ENCODE measurements at places on chromosomes 2 and 18.

- no peak for DNase-seq
These were observed 59.3 kb downstream of the MYL12B start for GRCh38 chr18:3321133-3321812.

DNA sequence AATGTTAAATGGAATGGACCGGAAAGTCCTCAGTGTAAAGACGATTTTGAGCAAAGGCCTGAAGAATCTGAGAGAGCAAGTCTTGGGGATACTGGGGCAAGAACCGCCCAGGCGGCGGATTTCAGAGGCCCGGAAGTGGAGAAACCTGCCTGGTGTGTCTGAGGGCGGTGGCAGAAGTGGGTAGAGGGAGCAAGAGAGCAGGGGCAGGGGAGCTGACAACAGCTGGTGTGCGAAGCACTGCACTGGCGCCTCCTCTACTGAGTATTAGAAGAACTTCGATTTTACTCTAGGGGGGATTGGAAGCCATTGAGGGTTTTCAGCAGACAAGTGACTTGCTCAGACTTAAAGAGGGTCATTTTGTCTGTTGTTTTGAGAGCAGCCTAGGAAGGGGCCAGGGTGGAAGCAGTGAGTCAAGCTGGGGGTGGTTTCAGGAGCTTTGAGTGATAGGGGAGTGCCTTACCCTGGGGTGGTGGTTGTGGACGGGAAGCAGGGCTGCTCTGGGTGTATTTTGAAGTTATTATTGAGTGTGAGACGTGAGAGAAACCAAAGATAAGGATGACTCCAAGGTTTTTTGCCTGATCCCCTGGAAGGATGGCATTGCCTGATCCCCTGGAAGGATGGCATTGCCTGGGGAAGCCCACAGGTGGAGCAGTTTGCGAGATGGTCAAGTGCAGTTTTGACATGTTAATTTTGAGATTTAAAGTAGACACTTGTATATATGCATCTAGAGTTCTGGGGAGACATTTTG lies 52.5 kb downstream of the ZNF236 start:
- DNase-seq: no peak

- DNase-seq: no peak
These were observed 23.7 kb upstream of the SPP2 start for GRCh38 chr2:234026693-234027254.

DNA sequence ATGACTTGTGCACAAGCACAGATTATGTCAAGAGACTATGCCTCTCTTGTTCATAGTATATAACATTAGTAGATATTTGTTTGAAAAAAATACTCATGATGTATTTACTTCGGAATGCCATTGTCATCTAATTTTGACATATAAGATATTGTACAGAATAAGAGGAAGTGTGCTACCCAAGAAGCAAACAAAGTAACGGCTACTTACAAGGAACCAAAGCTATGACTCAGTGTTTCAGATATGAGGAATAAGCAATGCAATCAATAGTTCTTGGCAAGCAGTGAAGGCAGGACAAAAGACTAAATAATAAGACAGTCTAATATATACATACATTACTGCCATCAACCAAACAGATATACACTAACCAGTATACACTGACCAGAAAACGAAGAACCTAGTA lies 256.3 kb downstream of the CCDC178 start:
- no peak for DNase-seq

DNA sequence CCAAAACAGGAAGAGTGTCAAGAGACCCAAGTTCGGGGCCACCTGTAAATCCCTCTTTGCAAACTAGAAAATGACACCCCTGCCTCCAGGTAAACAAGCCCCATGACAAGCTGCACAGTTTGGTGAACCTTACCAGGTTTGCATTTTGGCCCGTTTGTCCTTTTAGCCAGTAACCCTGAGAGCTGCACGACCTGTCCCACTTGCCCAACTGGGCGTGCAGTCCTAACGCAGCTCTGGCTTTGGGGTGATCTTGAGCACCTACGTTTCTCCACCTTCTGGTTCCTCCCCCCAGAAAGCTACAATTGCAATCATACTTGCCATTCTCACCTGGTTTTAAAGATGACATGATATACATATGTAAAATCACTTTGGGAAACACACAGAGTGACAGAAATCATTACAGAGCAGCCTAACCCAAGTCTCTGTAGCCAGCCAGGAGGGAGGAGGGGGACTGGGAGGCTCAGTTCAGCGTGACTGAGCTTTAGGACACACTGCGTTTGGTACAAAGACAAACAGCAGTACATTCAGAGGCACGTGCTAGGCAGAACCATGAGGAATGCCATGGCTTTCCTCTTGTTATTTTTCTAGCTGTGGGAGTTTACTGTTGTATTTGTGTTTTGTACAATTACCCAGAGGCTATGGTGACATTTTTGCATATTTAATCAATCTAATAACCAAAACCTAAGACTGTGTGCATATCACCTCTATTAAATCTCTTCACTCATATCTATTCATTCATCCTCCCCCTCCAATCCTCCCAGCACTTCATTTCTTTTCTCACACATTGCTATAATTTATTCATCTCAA lies 304.0 kb downstream of the IRS1 start:
- DNase-seq: no peak

DNA sequence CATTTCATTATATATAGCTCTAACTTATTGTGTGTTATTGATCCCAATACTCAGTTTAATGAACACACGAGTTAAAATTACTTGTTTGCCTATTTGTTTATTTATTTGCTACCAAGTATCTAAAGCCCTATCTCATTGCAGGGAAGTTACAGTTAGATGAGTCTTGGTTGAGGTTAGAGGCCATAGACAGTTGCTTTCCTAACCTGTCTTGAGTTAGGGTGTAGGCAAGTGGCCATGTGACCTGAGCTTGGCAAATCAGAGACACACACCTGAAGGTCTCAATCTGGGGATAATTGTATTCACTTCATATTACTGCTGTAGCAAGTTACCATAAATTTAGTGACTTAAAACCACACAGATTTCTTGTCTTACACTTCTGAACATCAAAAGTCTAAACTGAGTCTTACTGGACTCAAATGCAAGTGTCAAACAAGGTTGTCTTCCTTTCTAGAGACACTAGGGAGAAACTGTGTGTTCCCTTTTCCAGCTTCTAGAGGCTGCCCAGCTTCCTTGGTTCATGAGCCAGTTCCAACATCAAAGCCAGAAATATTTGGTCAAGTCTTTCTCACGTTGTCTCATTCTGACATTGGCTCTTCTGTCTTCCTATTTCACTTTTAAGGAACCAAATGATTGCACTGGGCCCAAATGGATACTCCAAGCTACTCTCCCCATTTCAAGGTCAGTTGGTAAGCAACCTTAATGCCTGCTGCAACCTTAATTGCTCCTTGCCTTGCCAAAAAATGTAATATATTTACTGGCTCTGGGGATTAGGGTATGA lies 39.7 kb downstream of the COL3A1 start:
- no peak for DNase-seq

- no peak for DNase-seq
These were observed 1.2 kb upstream of the BIN1 start for GRCh38 chr2:127108090-127108523.

- no peak for DNase-seq
These were observed 690.4 kb upstream of the NRXN1 start for GRCh38 chr2:51722311-51722710.

GRCh38 chr2:74004212-74005182 lies 19.8 kb downstream of the TET3 start:
- DNase-seq: no peak

DNA sequence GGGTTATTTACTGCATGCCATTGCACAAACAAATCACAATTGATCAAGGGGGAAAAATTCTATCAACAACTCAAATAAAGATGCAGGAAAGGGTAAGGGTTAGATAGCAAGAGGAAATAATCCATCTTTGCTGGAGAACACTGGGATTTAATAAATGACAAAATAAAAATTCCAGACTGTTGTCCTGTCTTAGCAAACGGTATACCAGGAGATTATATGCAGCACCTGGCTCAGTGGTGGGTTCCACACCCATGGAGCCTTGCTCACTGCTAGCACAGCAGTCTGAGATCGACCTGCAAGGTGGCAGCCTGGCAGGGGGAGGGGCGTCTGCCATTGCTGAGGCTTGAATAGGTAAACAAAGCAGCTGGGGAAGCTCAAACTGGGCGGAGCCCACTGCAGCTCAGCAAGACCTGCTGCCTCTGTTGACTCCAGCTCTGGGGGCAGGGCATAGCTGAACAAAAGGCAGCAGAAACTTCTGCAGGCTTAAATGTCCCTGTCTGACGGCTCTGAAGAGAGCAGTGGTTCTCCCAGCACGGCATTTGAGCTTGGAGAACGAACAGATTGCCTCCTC lies 296.5 kb upstream of the THSD7B start:
- no peak for DNase-seq

DNA sequence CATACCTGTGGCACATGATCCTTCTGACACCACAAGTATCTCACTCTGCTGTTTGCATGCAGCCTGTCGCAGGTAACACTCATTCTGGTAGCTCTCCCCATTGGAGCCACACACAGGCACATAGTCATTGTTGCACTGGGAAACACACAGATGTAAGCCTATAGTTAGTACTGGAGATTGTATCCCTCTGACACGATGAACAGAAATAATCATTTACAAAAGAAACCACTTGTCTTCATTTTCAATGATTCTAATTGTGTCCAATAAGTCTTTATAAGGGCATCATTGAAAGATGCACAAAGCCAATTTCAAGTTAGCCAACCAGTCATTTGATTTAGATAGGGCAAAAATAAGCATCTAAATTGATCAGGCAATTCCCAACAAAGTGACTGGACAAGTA lies 10.4 kb downstream of the TMEFF2 start:
- DNase-seq: no peak

GRCh38 chr2:46079985-46080560 lies 217.1 kb upstream of the EPAS1 start:
- no peak for DNase-seq

GRCh38 chr2:100857915-100858314 lies 38.0 kb downstream of the NPAS2 start:
- no peak for DNase-seq

- DNase-seq: no peak
These were observed 47.1 kb downstream of the EFR3B start for GRCh38 chr2:25088817-25089516.

DNA sequence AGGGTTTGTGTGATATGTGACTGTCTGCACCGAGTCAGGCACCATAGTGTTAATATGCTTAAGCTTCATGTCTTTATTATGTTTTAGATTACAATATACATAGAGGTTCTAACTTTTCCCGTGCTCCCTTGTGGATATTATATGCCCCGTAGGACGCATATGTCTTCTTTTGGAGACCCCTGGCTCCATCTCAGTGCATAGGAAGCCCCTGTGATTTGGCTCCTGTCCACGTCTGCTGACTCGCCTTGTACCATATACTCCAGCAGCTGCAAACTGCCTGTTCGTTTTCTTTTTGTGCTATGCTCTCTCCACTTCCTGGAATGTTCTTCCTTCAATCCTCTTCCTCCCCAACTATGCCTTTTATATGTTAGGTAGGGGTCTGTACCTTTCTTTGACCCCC lies 110.9 kb downstream of the PTRHD1 start:
- no peak for DNase-seq

DNA sequence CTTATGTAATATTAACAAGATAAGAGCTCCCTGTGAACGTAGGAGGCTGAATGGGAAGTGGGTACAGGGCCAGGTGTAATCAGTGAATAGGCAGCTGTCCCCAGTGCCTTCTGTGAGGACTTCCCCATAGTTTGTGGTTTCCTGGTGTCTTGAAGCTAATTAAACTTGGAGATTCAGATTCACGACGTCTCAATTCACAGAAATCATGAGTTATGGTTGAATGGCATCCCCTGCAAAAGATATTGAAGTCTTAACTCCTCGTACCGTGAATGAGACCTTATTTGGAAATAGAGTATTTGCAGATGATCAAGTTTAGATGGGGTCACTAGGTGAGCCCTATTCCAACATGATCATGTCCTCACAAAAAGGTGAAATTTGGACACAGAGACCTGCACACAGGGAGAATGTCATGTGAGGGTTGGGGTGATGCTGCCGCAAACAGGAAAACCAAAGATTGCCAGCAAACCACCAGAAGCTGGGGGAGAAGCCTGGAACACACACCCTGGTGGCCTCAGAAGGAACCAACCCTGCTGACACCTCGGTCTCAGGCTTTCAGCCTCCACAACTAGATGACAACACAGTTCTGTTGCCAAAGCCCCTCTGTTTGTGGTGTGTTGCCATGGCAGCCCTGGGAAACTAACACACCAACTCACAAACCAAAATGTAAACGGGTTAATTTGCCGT lies 13.2 kb downstream of the ARL4C start:
- DNase-seq: no peak

DNA sequence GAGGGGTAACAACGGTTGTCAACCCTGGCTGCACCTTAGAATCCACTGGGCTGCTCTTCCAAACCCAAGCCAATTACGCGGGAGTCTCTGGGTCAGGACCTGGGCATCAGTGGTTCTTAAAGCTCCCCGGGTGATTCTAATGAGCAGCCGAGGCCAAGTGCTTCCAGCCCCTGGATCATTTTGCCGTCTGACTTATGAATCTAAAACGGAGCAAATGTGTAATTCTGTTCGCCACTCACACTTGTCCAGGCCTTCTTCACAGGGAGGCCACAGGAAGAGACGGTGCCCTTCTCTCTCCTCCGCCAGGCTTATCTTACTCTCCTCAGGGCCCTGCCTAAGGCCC lies 78.5 kb downstream of the MCFD2 start:
- DNase-seq: no peak

- no peak for DNase-seq
These were observed 104.6 kb downstream of the ITGB1BP1 start for GRCh38 chr2:9318461-9319337.

GRCh38 chr2:62415518-62415917 lies 90.5 kb downstream of the TMEM17 start:
- DNase-seq: no peak

GRCh38 chr18:79576686-79577351 lies 102.8 kb upstream of the CTDP1 start:
- DNase-seq: no peak

DNA sequence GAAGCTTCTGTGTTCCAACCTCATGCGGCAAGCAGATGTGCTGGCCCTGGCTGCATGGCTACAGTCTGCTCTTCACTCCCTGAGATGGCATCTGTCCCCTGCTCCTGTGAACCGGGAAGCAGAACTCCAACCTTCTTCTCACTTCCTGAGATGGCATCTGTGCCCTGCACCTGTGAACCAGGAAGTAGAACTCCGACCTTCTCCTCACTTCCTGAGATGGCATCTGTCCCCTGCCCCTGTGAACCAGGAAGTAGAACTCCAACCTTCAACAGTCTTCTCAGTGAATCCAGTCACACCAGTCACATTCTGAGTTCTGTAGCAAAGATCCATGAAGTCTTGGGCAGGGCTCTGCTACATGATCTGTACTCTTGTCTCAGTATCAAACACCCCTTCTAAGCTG lies 887.2 kb upstream of the KLHL29 start:
- DNase-seq: no peak

DNA sequence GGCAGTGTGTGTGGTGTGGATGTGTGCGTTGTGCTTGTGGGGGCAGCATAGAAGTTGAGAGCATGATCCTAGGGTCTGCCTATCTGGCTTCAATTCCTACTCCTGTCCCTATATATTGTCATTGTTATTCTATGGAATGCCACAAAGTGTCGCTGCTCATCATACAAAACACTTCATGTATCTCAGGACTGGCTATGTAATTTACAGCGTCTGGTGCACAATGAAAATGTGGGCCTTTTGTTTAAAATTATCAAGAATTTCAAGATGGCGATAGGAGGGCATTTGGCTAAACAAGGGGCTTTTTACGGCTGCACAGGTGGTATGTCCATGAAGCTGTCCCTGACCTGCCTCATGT lies 3.4 kb downstream of the SERPINB2 start:
- peak; percentile 8 for DNase-seq
